ENCODE measurements at places on chromosomes 6 and 20. TPM values are rescaled to one million over a fixed set of nuclear protein-coding genes. Genes with fewer than 3 reads are reported as not detected.

The CST7 gene
- total RNA-seq = 4.4 TPM

GRCh38 chr20:59078231-59078630, 35.6 kb upstream of the PRELID3B start:
- no peak for DNase-seq

- DNase-seq = no peak
Observed at GRCh38 chr6:36805096-36805797, 34.0 kb downstream of the CPNE5 start.

DNA sequence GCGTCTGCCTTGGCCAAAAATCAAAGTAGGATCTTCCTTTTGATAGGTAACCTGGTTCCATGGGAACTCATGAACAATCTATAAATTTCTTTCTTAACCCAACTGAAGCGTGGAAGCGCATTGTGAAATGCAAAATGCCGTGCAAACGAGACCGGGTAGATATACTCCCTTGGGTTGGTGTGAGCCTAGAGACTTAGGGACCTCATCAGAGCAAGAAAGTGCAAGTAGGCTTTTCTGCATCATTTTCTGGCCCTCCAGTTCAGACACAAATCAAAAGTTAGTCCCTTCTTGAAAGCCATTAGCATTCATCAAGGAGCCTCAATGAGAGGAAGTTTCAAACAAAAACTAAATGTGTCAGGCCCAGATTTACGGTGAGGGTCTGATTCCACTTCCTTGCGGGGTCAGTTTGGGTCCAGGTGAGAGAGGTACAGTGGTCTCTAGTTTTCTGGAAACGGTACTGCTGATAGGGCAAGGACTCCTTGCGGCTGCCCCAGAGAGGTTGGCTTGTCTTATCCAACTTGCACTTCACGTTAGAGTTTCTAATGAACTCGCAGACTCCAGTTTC, 5.3 kb upstream of the ZNF184 start:
- DNase-seq = no peak

DNA sequence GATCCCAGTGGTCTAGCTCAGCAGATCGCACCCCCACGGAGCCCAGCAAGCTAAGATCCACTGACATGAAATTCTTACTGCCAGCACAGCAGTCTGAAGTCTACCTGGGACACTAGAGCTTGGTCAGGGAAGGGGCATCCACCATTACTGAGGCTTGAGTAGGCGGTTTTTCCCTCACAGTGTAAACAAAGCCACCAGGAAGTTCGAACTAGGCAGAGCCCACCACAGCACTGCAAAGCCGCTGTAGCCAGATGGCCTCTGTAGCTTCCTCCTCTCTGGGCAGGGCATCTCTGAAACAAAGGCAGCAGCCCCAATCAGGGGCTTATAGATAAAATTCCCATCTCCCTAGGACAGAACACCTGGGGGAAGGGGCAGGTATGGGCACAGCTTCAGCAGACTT, 18.8 kb downstream of the FRK start:
- no peak for DNase-seq

The OOEP gene
- not detected for total RNA-seq

The KCNK16 gene
- not detected for total RNA-seq

The HLA-DMA gene
- total RNA-seq = 47.0 TPM

The GMPR gene
- 3.6 TPM for total RNA-seq

DNA sequence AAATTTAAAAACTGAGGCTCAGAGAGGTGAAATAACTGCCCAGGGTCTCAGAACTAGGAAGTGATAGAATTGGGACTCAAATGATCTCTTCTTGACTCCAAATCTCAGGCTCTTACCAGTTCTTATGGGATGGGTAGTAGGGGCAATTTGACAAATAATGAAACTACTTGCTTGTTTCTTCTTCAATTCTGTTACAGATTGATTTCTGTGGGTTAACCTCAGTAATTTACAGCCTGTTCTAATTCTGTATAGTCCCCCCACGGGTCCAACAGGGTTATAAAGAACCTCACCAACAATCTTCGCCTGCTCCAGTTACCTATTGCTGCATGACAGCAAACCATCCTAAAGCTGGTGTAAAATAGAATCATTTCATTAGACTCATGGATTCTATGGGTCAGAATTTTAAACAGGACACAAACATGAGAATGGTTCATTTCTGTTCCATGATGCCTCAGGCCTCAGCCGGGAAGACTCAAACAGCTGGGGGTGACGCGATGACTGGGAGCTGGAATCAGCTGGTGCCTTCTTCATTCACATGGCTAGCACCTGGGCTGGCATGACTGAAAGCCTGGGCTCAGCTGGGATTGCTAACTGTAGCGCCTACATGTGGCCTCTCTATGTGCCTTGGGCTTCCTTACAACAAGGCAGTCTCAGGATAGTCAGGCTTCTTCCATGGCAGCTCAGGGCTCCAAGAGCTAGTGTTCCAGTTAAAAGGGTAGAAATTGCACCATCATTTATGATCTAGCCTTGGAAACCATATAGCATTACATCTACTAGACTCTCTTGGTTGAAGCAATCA, 6.6 kb upstream of the WFDC2 start:
- DNase-seq = no peak

- DNase-seq = no peak
Observed at GRCh38 chr6:111980971-111981840, 72.7 kb upstream of the CCN6 start.

The SMPDL3A gene
- 641 TPM for total RNA-seq

The PTGIS gene
- total RNA-seq = 30.5 TPM

GRCh38 chr6:39930540-39930939, 3.7 kb downstream of the MOCS1 start:
- no peak for DNase-seq

DNA sequence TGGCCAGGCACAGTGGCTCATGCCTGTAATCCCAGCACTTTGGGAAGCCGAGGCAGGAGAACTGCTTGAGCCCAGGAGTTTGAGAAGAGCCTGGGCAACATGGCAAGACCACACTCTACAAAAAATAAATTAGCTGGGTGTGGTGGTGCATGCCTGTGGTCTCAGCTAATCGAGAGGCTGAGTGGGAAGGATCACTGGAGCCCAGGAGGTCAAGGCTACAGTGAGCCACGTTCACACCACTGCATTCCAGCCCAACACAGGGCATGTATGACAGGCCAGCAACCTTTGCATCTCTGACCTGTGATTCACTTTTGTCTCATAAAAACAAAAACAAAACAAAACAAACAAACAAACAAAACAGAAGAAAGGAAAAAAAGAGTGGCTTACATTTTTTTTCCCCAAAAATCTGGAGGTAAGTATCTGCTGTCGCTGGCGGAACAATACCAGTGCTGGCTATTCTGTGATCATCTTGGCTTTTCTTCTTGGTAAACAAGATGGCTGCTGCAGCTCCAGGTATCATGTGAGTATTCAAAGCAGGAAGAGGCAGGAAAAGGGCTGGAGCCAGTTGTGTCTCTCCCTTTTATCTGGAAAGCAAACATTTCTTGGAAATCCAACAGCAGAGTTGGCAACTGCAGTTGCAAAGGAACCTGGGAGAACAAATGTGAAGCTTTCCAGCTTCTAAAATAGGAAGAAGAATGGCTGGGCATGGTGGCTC, 40.4 kb upstream of the ZMYND8 start:
- DNase-seq = no peak

GRCh38 chr6:10146715-10147451, 268.0 kb downstream of the TFAP2A start:
- no peak for DNase-seq

GRCh38 chr20:1813101-1813529, 82.1 kb upstream of the SIRPA start:
- DNase-seq = peak; percentile 65

GRCh38 chr6:25617997-25618396, 34.0 kb upstream of the SCGN start:
- no peak for DNase-seq

GRCh38 chr20:36246401-36246800, 10.1 kb downstream of the AAR2 start:
- no peak for DNase-seq

All from Peyer's patch (tissue), 4 donors.